Esophagus squamous epithelium (tissue), 5 donors: ENCODE measurements at places on chromosomes 2 and 18. TPM values are rescaled to one million over a fixed set of nuclear protein-coding genes. Genes with fewer than 3 reads are reported as not detected.

Gene SNORC
- 0.26 TPM for total RNA-seq

Gene DIPK1C
- total RNA-seq = not detected

Gene NCKAP5
- 5.7 TPM for total RNA-seq

Gene RAMP1
- 0.76 TPM for total RNA-seq

Gene TMEM127
- 45.9 TPM for total RNA-seq

Gene RBM44
- 0.18 TPM for total RNA-seq

Gene NEDD4L
- total RNA-seq = 20.9 TPM

Gene RAD51AP2
- total RNA-seq = 0.19 TPM

Gene IL36RN
- total RNA-seq = 5.0 TPM

Gene LONRF2
- 0.42 TPM for total RNA-seq

Gene NEU4
- total RNA-seq = not detected

Gene C18orf32
- total RNA-seq = 14.2 TPM

DNA sequence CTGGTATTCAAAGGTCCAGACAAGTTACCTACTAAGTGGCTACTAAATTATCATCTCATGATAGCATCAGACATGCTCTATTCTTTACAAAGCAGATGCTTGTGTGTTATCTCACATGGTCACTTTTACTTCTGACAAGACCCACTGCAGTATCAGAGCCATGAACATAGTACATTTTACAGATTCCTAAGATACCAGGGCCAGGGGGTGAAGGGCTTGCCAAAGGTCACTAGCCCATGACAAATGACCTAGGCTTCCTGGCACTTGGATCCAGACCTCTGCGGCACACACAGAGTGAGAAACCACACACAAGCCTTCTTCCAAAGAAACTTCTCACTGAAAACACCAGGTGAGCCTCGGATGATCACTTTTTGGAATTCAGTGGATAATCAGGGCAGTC lies 446.8 kb downstream of the EIPR1 start:
- no peak for DNase-seq

DNA sequence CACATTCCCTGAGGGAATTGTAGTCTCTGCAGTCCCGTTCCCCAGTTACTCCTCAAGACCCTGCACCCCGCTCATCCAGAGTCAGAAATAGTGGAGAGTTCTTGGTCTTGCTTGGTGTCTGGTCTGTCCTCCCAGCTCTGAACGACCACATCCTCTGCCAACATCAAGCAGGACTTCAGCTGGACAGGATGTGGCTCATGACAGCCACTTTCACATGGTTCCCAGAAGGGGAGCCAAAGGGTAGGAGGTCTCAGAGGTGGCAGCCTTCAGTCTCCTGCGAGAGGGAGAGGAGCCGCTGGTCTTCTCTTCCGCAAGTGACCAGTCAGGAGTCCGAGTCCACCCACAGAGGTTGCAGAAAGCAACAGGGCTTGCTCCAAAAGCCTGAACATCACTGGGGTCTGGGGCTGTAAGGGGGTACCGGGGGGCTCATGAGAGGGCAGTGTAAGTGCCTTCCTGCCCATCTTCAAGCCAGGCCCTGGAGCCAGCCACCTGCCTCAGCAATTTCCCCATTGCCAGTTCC lies 29.8 kb downstream of the B3GNT7 start:
- no peak for DNase-seq

DNA sequence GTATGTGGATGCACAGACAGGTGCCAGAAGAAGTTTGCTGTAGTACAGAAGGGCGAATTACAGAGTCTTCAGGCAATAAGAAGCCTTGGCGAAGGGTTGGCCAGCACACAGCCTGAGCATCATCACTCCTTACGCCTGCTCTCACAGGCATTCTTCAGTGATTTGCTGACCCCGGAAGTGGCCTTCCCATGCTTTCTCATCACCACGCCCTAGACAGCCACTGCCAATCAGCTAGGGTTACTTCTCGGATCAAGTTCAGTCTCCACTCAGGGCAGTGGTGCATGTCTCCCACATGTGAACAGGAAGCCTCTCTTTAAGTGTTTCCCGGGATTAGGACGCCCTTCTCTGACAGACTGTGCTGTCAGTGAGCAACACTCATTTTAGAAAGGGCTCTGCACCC lies 81.8 kb downstream of the C1QL2 start:
- DNase-seq = no peak

GRCh38 chr2:219278655-219279150 lies 463 bp upstream of the DNAJB2 start:
- no peak for DNase-seq

- no peak for DNase-seq
These were observed 78.4 kb downstream of the SETBP1 start for GRCh38 chr18:44758861-44759631.

- no peak for DNase-seq
These were observed 255.2 kb upstream of the RASGRP3 start for GRCh38 chr2:33221046-33221784.

DNA sequence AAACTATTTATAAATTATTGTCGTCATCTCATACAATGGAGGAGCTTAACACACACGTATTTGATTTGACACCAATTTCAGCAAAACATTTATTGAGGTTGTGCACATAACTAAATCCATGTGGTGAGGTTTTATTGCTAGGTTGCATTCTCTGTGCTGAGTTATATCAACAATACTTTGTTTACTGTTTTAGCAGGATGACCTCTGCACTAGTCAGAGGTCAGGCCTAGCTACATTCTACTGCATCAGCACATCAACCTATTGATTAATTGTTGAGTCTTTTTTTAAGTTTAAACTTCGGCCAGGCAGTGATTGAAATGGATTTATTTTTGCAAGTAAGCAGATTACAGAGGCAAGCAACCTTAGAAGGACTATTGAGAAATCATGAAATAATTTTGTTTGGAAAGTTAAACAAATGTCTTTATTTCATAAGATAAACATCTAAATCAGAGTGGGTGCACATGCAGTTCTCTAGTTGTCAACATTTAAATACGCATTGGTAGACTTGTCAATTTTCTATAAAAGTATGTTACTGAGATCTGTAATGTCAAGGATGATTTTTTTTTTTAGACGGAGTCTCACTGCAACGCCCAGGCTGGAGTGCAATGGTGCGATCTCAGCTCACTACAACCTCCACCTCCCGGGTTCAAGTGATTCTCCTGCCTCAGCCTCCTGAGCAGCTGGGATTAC lies 75.2 kb upstream of the CD28 start:
- DNase-seq = no peak

- DNase-seq = no peak
These were observed 412.7 kb downstream of the STK39 start for GRCh38 chr2:167834707-167835106.

GRCh38 chr2:27078267-27079194 lies at the start of gene EMILIN1:
Gene EMILIN1, plus strand, starts transcription at chr2:27078615. Its CDS starts 451 bp downstream, at chr2:27079066.
- DNase-seq = no peak

DNA sequence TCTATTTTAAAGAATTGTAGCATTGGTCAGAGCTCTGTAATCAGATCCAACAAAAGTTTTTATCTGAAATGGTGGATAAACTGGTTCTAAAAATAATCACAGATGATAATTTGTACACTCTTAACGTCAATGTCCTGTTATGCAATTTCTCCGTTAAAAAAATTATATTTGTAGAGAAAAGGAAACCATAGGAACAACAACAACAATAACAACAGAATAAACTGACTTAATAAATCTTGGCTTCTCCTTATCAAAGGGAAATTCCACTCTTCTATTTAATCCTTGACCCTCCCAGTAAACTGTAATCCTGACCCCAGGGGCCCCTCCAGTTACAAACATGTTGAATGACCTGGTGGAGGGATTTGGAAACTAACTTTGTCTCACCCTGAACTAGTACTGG lies 78.6 kb upstream of the ZFP36L2 start:
- no peak for DNase-seq

- peak; percentile 8 for DNase-seq
These were observed 18.5 kb downstream of the PMAIP1 start for GRCh38 chr18:59918320-59918755.

- DNase-seq = no peak
These were observed 105.8 kb upstream of the TTN start for GRCh38 chr2:178913049-178913441.

GRCh38 chr2:144489315-144489916 lies 30.5 kb downstream of the ZEB2 start:
- no peak for DNase-seq

GRCh38 chr2:27809761-27810241 lies 38.3 kb downstream of the MRPL33 start:
- DNase-seq = no peak

DNA sequence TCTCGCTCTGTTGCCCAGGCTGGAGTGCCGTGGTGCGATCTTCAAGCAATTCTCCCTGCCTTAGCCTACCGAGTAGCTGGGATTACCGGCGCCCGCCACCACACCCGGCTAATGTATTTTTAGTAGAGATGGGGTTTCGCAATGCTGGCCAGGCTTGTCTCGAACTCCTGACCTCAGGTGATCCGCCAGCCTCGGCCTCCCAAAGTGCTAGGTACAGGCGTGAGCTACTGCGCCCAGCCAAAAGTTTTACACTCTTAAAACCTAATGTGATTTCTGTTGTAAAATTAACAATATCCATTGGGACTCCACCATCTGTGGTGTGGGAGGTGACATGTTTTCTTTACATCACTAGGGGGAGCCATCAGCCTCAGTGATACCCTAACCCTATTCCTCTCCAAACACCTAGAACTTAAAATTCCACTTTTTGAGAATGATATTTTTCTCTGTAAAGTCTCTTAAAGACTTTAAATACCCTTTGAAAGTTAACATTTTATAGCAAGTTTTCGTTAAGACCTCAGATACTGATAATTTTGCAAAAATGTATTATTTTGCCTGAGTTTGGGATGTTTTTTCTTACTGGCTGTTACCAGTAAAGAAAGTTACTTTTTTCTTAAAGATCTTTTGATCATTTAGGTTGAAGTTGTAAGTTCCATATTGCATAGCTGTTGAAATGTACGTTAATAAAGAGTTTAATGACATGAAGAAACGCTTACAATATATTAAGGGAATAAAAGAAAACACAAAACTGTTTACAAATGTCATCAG lies 11.6 kb upstream of the EIF2AK2 start:
- no peak for DNase-seq

DNA sequence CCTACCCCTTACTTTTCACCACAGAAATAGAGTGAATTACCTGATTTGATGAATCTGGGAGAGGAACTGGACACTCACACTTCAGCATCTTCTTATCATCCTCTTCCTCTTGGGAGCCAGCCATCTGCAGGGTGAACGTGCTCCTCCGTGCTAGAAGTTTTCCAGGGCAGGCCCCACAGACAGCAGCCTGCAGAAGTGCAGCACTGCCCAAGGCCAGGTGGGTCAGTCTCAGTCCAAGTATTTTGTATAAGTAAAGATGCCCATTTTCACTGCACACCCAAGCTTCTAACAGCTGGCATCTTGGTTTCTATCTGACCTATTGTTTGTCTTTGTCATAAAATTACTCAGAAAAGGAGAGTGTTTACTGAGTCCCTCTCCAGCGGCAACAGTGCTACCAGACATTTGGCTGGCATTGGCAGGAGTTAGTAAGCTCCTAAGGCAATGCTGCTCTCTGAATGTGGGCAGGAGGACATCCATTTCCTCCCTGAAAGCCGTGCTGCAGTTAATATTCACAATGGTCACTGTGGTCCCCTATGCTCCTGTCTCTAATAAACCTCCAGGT lies 222.6 kb upstream of the CTAGE1 start:
- no peak for DNase-seq

DNA sequence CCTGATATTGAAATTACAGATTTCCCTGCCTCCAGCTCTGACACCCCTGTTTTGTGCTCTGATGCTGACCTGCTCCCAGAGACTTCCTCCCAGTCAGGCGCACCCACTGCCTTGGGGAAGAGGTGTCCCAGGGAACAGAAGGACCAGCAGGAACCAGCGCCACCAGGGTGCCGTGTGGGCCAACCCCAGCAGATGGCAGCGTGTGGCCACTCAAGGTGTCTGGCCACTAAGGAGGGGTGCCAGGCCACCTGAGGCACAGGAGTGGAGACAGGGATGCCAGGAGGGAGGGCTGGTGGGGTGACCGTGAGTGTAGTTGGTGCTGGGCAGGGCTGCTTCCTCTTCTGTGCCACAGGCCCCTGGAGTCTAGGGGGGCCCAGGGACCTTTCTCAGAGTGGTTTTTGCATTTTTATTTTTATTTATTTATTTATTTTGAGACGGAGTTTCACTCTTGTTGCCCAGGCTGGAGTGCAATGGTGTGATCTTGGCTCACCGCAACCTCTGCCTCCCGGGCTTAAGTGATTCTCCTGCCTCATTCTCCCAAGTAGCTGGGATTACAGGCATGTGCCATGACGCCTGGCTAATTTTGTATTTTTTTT lies 56.0 kb downstream of the TEX44 start:
- no peak for DNase-seq
